ENCODE measurements at places on chromosomes 13 and 19.
A peak's percentile ranks its signal among the peaks of the same experiment; 100 is the strongest.

DNA sequence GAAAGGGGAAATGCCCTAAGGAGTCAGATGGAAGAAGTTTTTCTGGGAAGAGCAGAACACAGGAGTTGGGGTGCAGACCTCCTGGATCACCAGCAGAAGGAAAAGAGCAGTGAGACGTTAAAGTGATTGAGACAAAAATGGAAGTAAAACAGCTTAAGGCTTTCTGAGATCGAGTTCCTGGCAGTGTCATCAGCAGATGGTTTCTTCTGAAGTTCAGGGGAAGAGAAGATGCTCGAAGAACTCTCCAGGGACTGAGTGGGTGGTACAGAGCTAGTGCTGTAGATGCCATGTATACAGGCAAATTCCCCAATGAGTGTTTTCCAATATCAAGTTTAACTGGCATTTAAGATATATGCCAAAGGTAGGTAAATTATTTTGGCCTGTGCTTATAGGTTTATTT, 272.2 kb upstream of the KLF12 start:
- H3K36me3 ChIP-seq: no peaks in the 10 kb centered on the region
- no peaks in the 10 kb centered on the region for H3K27me3 ChIP-seq
- H3K27ac ChIP-seq: no peak overlapping the region

GRCh38 chr13:102654756-102655155, 40.1 kb downstream of the METTL21C start:
- H3K4me1 ChIP-seq: no peaks in the 10 kb centered on the region
- no peak overlapping the region for H3K27ac ChIP-seq
- peaks cover 33% of the 10 kb centered on the region for H3K36me3 ChIP-seq
- DNase-seq: no peak
- no peaks in the 10 kb centered on the region for H3K27me3 ChIP-seq
- no peak overlapping the region for H3K4me3 ChIP-seq

DNA sequence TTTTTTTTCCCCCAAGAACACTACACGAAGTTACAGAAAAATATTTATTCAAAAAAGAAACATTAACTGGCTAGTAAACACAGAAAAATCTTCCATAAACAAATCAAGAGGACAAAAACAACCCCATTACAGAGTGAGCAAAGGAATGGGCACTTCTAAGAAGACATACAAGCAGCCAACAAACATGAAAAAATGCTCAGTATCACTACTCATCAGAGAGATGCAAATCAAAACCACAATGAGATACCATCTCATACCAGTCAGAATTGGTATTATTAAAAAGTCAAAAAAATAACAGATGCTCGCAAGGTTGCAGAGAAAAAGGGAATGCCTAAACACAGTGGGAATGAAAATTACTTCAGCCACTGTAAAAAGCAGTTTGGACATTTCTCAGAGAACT, 131.7 kb downstream of the UGGT2 start:
- peaks cover 2% of the 10 kb centered on the region for H3K36me3 ChIP-seq
- DNase-seq: no peak
- no peaks in the 10 kb centered on the region for H3K27me3 ChIP-seq
- H3K4me3 ChIP-seq: no peak overlapping the region

DNA sequence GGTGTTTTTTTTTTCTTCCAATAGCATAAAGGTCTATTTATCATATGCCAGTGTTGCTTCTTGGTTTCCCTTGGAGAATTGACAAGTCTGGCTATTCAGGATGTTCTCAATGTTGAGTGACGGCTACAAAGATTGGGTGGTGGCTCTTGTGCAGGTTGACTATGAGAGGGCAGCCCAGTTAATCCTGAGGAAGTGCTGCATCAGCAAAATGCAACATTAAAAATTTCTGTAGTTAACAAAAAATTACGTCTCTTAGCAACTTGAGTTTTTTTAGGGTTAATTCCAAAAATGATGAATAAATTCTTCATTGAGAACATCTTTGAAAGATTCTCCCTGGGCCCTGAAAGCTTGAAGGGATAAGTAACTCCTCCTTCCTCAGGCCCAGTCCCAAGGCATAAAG, 147.1 kb downstream of the B3GLCT start:
- no peaks in the 10 kb centered on the region for H3K4me1 ChIP-seq
- no peak overlapping the region for H3K4me3 ChIP-seq
- DNase-seq: no peak
- H3K36me3 ChIP-seq: no peaks in the 10 kb centered on the region
- H3K27ac ChIP-seq: no peak overlapping the region

DNA sequence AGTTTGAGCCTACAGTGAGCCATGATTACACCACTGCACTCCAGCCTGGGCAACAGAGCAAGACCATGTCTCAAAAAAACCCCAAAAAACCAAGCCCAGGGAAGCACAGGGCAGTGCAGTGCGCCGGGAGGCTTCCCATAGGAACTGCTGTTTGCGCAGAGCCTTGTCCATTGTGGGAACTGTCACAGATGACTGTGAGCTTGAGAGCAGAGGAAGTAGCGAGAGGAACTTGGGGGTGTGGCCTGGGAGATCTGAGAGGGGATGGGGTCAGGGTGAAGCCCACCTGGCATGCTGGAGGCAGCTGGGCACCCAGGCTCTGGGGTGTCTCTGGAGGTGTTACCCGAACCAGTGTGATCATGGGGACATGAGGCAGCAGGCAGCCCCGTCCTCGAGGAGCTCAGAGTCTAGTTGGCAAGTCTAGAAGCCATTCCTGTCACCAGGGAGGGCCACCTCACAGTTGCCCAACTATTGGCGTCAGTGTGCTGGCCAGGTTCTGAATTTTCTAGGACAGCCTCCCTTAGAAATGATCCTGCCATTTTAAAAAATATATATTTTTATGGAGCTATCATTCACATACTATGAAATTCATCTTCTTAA, 10.4 kb downstream of the KDM4B start:
- peaks cover 8% of the 10 kb centered on the region for H3K4me1 ChIP-seq
- no peaks in the 10 kb centered on the region for H3K27me3 ChIP-seq
- no peaks in the 10 kb centered on the region for H3K36me3 ChIP-seq
- no peak for DNase-seq
- H3K4me3 ChIP-seq: no peak overlapping the region
- H3K27ac ChIP-seq: no peak overlapping the region

DNA sequence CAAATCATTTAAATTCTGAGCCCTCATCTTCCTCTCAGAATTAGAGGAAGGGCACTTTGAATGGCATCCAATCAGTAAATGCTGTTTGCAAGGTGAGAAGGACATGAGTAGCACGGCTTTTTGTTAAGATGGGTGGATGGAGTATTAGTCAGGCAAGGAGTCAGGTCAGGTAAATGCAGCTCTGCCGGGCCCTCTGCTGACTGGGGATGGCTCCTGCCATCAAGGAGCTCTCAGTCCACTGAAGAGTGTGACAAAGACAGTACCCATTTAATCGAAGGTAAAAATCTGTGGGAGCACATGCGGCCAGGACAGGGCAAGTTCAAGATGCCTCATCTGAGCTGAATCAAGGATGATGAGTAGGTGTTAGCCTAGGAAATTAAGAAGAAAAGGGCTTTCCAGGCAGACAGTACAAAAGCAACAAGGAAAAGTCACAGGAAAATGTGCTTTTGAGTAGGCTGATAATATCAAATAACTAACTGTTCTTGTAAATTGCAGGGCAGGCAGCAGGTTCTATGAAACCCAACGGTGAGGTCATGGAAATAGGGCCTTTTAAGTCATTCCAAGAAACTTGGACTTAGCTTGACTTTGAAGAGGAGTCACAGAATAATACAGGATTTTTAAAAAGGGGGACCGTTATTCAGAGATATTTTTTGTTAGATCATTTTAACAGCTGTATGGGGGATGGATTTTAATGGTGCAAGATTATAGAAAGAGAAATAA, 670.5 kb upstream of the ARGLU1 start:
- no peaks in the 10 kb centered on the region for H3K4me1 ChIP-seq
- H3K27ac ChIP-seq: no peak overlapping the region
- no peaks in the 10 kb centered on the region for H3K27me3 ChIP-seq
- no peak overlapping the region for H3K4me3 ChIP-seq
- no peak for DNase-seq
- no peaks in the 10 kb centered on the region for H3K36me3 ChIP-seq

GRCh38 chr13:45827318-45827717, 24.2 kb downstream of the SIAH3 start:
- no peak overlapping the region for H3K4me3 ChIP-seq
- no peaks in the 10 kb centered on the region for H3K4me1 ChIP-seq
- H3K27ac ChIP-seq: no peak overlapping the region

GRCh38 chr13:37869506-37869755, 141 bp downstream of the TRPC4 start:
- DNase-seq: no peak
- H3K27me3 ChIP-seq: no peaks in the 10 kb centered on the region
- H3K27ac ChIP-seq: peak overlapping the region; percentile 9
- H3K4me3 ChIP-seq: peak overlapping the region; percentile 75

DNA sequence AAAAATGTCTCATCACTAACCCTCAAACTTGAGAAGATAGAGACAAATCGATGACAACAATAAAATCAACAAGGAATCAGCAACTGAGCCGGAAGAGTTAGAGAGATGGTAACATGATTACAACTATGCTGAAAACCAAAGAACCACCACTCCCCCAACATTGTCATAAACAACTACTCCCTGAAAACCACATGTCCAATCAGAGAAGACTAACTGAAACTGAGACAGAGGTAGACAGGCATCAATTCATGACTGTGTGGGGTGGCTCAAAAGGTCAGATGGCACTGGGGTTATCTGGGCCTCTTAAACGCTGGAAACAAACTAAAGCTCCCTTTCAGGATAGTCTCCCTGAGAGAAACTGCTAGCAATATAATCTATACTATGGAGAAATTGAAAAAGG, 488.8 kb downstream of the KCTD12 start:
- no peak overlapping the region for H3K27ac ChIP-seq
- no peaks in the 10 kb centered on the region for H3K4me1 ChIP-seq
- H3K27me3 ChIP-seq: no peaks in the 10 kb centered on the region
- DNase-seq: no peak
- H3K36me3 ChIP-seq: no peaks in the 10 kb centered on the region

DNA sequence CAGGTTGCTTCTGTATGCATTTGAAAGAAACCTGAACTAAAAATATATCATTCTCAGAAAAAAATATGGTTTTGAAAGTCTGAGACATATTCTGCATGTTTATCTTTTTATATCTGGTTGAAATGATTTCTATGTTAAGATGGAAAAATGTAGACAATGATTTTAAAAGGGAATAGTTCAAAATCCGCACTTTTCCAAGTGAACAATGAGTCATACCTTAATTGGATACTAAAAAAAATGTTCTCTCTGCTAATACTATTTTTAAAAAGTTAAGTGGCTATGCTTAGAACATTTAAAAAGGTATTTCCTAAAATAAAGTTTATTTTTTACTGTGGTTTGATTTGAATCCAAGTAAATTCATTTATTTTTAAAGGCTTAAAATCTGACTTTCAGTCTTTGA, 801.4 kb downstream of the SLITRK6 start:
- no peaks in the 10 kb centered on the region for H3K4me1 ChIP-seq
- H3K36me3 ChIP-seq: no peaks in the 10 kb centered on the region
- no peak for DNase-seq
- no peaks in the 10 kb centered on the region for H3K27me3 ChIP-seq

DNA sequence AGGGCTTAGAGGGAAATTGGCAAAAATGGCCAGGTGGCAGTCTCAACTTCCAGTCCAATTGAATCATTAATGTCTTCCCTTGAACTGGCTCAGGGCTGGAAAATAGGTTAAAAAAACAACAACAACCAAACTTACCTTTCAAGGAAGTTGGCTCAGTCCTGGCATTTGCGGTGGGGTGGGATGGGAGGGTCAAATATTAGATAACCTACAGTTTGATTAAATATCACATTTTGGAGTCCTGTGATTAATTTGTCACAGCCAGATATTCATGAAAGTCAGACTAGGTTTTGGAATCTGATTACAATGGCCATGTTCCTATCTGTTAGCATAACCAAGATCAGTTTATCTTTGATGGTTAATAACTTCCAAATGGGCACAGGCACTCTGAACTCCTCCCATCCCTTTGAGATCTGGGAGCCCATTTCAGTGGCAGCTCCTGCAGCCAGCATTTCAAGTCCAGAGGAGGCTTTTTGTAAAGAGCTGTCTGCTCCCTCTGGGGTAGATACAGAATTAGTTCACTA, 7.8 kb upstream of the DZIP1 start:
- no peak overlapping the region for H3K27ac ChIP-seq
- H3K4me3 ChIP-seq: no peak overlapping the region
- H3K4me1 ChIP-seq: no peaks in the 10 kb centered on the region
- DNase-seq: no peak
- H3K27me3 ChIP-seq: no peaks in the 10 kb centered on the region
- no peaks in the 10 kb centered on the region for H3K36me3 ChIP-seq

- peak overlapping the region; percentile 64 for H3K27ac ChIP-seq
- H3K36me3 ChIP-seq: peaks cover 34% of the 10 kb centered on the region
- no peaks in the 10 kb centered on the region for H3K27me3 ChIP-seq
- peak overlapping the region; percentile 79 for H3K4me3 ChIP-seq
- peaks cover 7% of the 10 kb centered on the region for H3K4me1 ChIP-seq
- peak; percentile 65 for DNase-seq
These were observed 412 bp downstream of the ZNF528 start for GRCh38 chr19:52398081-52398441.

DNA sequence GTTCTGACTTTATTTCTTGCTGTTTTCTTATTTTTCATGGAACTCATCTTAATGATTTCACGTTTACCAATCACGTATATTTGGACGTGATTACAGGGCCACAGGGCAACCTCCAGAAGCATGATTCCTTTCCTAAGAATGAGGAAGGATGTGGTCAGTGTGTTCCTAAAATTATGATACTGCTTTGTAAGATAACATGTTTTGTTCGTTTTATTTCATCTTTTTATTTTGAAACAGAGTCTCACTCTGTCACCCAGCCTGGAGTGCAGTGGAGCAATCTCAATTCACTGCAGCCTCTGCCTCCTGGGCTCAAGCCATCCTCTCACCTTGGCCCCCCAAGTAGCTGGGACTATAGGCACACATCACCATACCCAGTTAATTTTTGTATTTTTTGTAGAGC, 24.8 kb upstream of the LAIR1 start:
- no peak for DNase-seq
- no peak overlapping the region for H3K4me3 ChIP-seq
- no peak overlapping the region for H3K27ac ChIP-seq
- H3K4me1 ChIP-seq: no peaks in the 10 kb centered on the region
- no peaks in the 10 kb centered on the region for H3K27me3 ChIP-seq

- H3K27me3 ChIP-seq: no peaks in the 10 kb centered on the region
- no peak for DNase-seq
- H3K4me3 ChIP-seq: peak overlapping the region; percentile 99
- peak overlapping the region; percentile 82 for H3K27ac ChIP-seq
- peaks cover 17% of the 10 kb centered on the region for H3K36me3 ChIP-seq
- H3K4me1 ChIP-seq: peaks cover 4% of the 10 kb centered on the region
These were observed 619 bp downstream of the MED16 start for GRCh38 chr19:892243-892893.

- peaks cover 9% of the 10 kb centered on the region for H3K4me1 ChIP-seq
- peak within 1 kb of the TSS; percentile 86 for H3K27ac ChIP-seq
- peak within 1 kb of the TSS; percentile 99 for H3K4me3 ChIP-seq
- no peaks in the 10 kb centered on the region for H3K27me3 ChIP-seq
- H3K36me3 ChIP-seq: no peaks in the 10 kb centered on the region
- DNase-seq: no peak
These were observed at the start of gene LIN7B for GRCh38 chr19:49113762-49114629. Gene LIN7B, plus strand, starts transcription at chr19:49114370. Its CDS starts 35 bp downstream, at chr19:49114405.

DNA sequence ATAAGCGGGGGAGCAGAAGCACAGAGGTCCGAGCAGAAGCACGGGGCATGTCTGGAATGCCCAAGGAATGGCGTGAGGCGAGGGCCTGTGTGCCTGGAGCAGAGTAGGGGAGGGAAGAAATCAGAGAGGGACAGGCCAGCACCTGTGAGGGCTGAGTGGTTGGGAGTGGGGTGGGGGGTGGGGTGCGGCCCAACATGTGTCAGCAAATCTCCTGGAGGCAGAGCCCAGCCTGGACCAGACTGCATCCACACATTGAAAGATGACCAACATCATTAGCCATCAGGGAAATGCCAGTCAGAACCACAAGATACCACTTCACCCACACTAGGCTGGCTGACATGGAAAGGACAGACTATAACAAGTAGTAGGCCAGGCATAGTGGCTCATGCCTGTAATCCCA, 11.2 kb downstream of the CLASRP start:
- no peak for DNase-seq
- H3K27me3 ChIP-seq: no peaks in the 10 kb centered on the region
- H3K4me3 ChIP-seq: no peak overlapping the region
- peaks cover 2% of the 10 kb centered on the region for H3K4me1 ChIP-seq
